ENCODE measurements at places on chromosomes 16 and 17. TPM values are rescaled to one million over a fixed set of nuclear protein-coding genes. Genes with fewer than 3 reads are reported as not detected.

OR2C1 gene
- not detected for total RNA-seq

CCL4 gene
- not detected for total RNA-seq

PPP4C gene
- total RNA-seq: 172 TPM

MYO15B gene
- 6.4 TPM for total RNA-seq

ZNF469 gene
- total RNA-seq: 2.9 TPM

PYDC1 gene
- total RNA-seq: not detected

DBF4B gene
- 11.7 TPM for total RNA-seq

GCGR gene
- not detected for total RNA-seq

MED13 gene
- 32.6 TPM for total RNA-seq

NOG gene
- 10.6 TPM for total RNA-seq

CTRB1 gene
- total RNA-seq: not detected
